ENCODE measurements at places on chromosomes 1 and 21.

- no peak for DNase-seq
Observed at GRCh38 chr1:66033781-66034180, 241.1 kb downstream of the PDE4B start.

- no peak for DNase-seq
Observed at GRCh38 chr1:156504438-156504813, 3.9 kb upstream of the MEF2D start.

- peak; percentile 3 for DNase-seq
Observed at GRCh38 chr1:231106347-231106746, 55.5 kb upstream of the TRIM67 start.

DNA sequence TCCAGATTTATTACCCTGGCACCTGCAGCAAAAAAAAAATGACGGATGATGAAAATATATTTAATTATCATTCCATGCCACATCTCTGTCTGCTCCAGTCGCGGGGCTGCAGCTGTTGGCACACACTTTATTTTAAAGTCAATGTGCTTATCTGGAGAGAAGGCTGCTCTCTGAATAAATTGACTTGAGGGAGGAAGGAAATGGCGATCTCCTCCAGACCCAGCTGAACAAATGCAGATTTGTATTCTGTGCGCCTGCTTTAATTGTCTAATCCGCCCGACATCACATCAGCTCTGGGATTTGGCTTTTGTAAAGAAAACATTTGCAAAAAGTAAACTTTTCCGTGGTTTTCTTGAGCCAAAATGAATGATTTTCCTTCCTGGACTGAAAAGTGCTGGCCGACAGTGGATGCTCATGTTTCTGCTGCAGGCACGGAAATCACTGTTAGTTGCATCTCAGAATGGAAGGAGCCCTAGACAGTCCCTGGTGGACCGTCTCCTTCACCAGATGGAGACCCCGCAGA, 150.2 kb downstream of the CAMTA1 start:
- no peak for DNase-seq

DNA sequence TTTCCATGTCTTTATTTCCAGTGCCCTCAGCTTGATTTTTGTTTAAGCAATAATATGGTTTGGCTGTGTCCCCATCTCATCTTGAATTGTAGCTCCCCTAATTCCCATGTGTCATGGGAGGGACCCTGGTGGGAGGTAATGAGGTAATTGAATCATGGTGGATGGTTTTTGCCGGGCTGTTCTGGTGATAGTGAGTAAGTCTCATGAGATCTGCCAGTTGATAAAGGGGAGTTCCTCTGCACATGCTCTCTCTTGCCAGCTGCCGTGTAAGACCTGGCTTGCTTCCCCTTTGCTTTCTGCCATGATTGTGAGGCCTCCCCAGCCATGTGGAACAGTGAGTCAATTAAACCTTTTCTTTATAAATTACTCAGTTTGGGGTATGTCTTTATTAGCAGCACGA, 559.6 kb upstream of the ADAMTS5 start:
- no peak for DNase-seq

GRCh38 chr1:112866151-112866550, 89.8 kb downstream of the SLC16A1 start:
- no peak for DNase-seq

GRCh38 chr1:173195596-173196088, 11.5 kb downstream of the TNFSF4 start:
- DNase-seq = no peak

DNA sequence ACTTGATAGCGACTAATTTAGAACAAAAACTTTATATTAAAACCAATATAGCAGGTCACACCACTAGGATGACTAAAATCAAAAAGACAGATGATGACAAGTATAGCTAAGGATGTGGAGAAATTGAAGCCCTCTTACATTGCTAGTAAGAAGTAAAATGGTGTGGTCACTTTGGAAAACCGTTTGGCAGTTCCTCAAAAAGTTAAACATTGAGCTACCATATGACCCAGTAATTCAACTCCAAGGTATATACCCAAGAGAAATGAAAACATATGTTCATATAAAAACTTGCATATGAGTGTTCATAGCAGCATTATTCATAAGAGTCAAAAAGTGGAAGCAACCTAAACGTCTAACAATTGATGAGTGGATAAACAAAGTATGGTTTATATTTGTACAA, 13.0 kb upstream of the SERINC2 start:
- DNase-seq = no peak

DNA sequence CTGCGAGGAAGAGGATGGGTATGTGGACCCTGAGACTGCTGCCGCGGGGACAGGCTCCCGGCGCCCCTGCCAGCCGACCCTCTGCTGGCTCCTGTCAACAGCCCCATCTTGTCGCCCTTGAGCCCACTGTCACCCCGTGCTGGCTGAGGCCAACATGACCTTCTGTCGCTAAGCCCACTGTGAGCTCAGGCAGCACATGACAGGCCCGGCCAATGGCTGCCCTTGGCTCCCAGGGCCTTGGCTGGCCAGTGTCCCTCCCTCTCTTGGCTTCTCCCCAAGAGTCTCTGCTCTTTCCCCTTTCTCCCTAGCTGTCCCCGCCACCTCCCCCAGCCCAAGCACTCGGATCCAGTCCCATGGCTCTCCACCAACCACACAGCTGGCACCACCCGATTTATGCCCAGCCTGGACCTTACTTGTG, 3.5 kb downstream of the PEX10 start:
- DNase-seq = no peak

DNA sequence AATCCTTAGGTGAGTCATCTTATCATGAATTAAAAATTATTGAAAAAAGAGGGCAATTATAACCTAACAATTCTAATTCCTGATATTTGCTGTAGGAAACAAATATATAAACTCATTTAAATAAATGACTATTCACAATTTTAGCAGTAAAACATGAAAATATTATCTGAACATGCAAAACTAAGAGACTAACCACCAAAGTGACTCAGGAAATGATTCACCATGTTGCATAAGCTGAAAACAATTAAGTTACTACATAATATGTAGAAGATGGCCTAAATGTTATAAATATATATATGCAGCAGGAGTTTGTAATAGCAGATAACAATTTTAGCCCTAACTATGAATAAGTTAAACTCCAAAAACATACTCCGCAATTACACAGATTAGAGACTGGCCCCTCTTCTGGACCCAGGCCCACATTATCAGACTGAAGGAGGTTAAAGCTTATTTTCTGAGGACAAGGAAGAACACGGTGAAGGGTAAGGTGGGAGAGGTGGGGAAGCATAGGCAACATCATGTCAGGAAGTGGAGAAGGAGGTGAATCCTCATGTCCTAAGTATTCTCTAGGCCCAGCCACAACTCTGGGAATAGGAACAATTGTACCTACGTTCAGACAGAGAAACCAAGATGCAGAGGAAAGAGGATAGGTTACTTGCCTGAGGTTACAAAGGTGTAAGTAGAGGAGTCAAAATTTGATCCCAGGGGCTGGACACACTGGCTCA, 15.6 kb upstream of the AIM2 start:
- peak; percentile 18 for DNase-seq

Data from AG09319 (cell line).